ENCODE measurements at places on chromosomes 2 and 18.
A peak's percentile ranks its signal among the peaks of the same experiment; 100 is the strongest.

- DNase-seq = no peak
Observed at GRCh38 chr2:191499874-191500565, 177.9 kb upstream of the NABP1 start.

- DNase-seq = no peak
Observed at GRCh38 chr2:241185961-241186360, 2.5 kb upstream of the ANO7 start.

DNA sequence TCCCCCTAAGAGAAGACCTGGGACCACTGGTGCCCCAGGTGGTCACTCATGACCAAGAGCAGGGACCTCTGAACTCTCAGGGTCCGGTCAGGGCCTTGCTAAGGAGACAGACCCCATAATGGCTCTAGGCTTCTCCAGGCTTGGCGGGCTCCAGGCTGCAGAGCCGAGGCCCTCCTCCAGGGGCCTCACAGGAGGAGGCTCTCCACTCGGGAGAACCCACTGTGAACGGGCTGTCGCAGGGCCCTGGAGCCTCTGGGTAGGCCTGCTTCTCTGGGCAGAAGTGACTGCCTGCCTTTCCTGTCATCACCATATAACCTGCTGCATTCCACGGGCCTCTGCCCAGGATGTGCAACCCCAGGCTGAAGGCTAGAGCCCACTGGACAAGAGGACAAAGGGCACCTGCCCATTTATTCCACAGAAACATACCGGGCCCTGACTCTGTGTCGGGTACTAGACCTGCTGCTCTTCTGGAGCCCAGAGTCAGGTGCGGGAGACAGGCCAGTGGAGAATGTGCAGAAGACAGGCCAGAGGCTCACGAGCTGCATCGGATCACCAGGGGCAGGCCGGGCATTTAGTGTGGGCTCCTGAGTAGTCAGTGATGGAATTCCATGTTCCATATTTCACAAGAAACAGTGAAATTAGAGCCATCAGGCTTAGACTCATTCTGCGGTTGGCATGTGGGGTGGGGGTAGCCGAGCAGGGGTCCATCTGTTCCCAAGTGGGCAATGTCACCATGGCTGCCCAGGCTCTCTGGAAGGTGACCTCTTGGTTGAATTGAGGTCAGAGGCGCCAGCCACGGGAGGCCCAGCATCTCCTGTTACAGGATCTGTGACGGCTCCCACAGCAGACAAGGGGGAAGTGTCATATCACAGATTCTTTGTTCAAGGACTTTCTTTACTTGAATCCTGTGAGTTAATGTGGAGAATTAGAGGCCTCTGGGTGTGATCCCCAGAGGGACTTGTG is 220.8 kb downstream of the SH3RF3 start:
- no peak for DNase-seq

GRCh38 chr2:128903637-128904036 is 585.0 kb upstream of the HS6ST1 start:
- DNase-seq = no peak

DNA sequence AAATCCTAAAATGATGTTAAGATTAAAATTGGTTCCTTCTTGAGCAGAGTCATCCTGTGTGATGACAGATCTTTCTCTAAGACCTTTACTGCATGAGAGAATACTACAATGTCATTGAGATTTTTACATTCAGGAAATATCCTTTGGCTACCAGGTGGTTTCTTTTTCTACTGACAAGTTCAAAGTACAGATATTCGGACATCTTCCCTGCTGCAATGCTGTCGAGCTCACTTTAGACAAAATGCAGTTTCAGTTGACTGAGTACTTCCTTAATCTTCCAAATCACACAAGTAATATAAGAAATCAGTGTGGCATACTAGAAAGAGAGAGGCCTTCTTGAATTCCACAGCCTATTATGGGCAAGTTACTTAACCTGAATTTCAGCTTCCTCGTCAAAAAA is 207.9 kb upstream of the ACVR2A start:
- DNase-seq = no peak

- DNase-seq = no peak
Observed at GRCh38 chr2:2904721-2905350, 472.8 kb downstream of the EIPR1 start.

DNA sequence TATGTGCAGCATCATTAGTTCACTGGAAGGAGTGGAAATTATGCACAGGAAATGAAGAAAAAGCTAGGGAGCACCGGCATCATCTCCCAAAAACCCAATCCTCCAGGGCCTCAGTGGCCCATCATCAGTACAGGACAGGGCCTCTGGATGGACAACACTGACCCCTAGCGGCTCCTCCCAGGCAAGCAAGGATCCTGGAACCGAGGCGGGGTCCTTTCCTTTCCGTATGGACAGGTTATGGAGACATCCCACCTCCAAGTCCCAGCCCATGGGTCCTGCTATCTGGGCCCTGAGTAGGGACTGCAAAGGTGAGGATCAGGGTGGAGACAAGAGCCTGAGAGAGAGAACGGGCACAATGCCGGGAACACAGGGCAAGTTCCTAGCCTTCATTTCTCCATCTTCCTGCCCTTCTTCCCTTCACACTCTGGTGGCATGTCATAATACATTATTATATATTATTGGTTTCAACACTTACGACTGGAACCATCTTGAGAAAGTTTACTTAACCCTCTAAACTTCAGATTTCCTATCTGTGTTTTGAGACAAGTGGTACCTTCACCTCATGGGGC is 68.2 kb downstream of the ZNF516 start:
- no peak for DNase-seq

DNA sequence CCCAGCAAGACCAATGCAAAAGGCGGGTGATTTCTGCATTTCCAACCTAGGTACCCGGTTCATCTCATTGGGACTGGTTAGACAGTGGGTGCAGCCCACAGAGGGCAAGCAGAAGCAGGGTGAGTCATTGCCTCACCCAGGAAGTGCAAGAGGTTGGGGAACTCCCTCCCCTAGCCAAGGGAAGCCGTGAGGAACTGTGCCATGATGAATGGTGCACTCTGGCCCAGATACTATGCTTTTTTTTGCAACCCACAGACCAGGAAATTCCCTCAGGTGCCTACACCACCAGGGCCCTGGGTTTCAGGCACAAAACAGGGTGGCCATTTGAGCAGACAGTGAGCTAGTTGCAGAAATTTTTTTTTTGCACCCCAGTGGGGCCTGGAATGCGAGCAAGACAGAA is 662.6 kb upstream of the ACVR2A start:
- DNase-seq = peak; percentile 24

DNA sequence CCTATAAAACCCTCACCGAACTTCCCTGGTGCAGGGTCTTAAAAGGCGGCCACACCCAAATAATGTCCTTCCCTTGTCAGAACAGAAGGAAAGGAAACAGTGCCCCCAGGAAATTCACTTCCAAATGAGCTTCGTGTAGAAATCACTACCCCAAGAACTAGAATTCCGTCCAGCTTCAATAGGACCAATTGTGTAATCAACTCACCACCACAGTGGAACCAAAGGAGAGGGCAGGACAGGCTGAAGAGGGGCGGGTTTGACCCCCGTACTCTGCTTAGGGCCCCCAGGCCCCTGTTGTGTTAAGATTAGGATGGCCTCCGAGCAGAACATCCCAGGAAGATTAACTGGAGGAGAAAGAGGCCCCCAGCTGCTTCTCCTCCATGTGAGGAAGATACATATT is 24.1 kb downstream of the GPR35 start:
- DNase-seq = no peak

DNA sequence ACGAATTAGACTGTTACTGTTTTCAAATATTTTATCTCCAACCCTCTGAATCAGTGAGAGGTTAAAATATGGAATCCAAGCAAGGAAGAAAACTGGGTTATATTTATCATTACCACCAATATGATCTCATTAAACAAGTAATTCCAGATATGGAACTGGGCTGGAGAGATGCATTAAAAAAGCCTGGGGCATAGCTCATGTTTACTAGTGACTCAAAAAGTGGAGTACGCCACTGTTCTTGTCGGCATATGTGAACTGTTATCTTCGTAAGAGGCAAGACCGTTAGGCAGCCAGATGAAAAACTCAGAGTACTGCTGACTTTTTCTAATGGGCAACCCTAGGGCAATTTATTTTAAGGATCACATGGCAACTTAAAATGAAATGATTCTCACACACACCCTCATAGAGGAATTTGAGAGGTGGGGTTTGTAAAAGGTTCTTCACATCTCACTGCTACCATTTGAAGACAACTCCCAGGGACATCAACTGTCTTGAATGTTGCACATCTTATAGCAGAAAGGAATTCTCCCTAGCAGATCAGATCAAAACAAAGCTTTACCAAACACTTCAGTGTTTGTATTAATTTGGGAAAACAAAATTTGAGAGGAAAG is 105.2 kb upstream of the TFCP2L1 start:
- no peak for DNase-seq

DNA sequence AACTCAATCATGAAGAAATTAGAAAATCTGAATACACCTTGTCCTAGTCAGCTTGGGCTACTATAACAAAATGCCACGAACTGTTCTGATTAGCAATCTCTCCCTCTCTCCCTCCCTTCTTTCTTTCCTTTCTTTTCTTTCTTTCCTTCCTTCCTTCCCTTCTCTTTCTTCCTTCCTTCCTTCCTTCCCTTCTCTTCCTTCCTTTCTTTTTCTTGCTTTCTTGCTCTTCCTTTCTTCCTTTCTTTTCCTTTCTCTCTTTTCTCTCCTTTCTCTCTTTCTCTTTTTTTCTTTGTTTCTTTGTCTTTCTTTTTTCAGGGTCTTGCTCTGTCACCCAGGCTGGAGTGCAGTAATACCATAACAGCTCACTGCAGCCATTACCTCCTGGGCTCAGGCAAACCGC is 23.6 kb upstream of the EMILIN2 start:
- DNase-seq = no peak

- no peak for DNase-seq
Observed at GRCh38 chr2:174527101-174527721, 40.4 kb upstream of the GPR155 start.

GRCh38 chr2:210267698-210268097 is 42.5 kb upstream of the ACADL start:
- DNase-seq = no peak

GRCh38 chr2:156346731-156347130 is 14.2 kb upstream of the NR4A2 start:
- DNase-seq = no peak

GRCh38 chr2:214232271-214232670 is 178.6 kb upstream of the VWC2L start:
- no peak for DNase-seq

DNA sequence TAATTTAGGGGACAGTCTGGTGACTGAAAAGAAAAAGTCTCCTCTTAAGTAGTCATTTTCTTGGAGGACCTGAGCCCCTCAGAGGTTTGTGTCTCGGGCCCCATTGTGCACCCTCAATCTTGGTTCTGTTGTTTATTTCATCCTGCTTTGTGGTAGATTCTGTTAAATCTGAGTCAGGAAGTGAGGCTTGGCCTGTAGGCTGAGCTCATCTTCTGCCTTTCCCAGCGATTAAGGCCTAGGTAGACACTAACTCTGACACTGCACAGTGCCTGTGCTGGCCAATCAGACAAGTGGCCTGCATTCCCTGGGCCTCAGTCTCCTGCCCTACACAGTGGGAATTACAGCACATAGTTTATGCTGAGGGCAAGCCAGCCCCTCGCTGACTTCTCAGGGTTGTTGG is 80.2 kb downstream of the CTIF start:
- DNase-seq = no peak

- no peak for DNase-seq
Observed at GRCh38 chr18:32582455-32582854, 111.8 kb upstream of the GAREM1 start.

- no peak for DNase-seq
Observed at GRCh38 chr2:232139786-232140562, 178.5 kb downstream of the DIS3L2 start.

DNA sequence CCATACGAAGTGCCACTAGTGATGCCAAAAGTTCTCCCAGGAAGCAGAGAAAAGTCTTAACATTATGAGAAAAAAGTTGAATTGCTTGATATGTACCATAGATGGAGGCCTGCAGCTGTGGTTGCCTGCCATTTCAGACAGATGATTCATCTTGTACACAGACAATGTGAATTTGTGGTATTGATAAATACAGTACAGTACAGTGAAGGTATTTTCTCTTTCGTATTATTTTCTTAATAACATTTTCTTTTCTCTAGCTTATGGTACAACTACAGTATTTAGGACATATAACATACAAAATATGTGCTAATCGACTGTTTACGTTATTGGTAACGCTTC is 33.6 kb upstream of the VWC2L start:
- no peak for DNase-seq

GRCh38 chr2:172742931-172743540 is 7.4 kb downstream of the RAPGEF4 start:
- no peak for DNase-seq

GRCh38 chr2:159798376-159798725 is 343 bp upstream of the CD302 start:
- no peak for DNase-seq

- no peak for DNase-seq
Observed at GRCh38 chr18:79695856-79696850, 16.6 kb downstream of the CTDP1 start.

- DNase-seq = no peak
Observed at GRCh38 chr2:124316881-124317605, 292.0 kb downstream of the CNTNAP5 start.

DNA sequence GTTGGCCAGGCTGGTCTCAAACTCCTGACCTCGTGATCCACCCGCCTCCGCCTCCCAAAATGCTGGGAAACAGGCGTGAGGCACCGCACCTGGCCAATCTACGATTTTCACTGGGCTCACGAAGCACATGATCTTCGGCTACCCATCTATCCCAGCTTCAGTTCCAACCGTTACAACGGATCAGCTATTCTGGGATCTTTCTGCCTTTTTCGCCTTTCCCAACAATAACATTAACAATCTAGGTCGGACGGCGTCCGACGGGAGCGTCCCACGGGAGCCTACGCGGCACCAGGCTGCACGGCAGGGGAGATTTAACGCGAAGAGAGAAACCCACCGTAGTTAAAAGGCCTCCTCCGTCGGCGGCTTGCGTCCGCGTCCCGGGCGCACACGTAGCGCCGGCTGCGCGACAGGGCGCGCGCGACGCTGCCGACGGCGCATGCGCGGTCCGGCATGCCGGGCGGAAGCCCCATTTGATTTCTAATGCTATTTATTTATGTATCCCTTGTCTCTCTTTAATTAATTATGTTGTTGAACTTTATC is at the start of gene MSL3B:
MSL3B (minus strand) TSS at position 394 of the 540 bp plus-strand sequence.
- DNase-seq = peak; percentile 13

GRCh38 chr2:16246281-16246850 is 306.0 kb downstream of the MYCN start:
- DNase-seq = no peak

DNA sequence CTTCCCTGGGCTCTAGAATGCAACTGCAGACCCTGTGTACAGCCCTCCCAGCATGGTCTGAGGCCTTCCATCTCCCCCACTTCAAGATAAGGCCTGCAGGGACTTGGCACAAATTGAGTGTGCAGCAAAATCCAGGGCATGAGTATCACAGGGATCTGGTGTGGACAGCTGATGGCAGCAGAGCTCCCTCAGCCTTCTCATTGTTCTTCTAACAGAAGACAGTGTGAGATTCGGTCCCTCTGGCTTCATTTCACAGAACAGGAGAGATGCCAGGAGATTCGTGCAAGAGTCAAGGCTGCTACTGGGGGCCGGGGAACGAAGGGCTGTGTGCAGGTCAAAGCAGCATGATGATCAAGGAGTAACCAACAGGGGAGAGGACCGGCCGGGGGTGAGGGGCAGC is 85.8 kb downstream of the UXS1 start:
- DNase-seq = no peak

- DNase-seq = no peak
Observed at GRCh38 chr2:194725169-194725568, 931.9 kb upstream of the SLC39A10 start.

All from stimulated activated CD8-positive, alpha-beta memory T cell treated with anti-CD3 and anti-CD28 coated beads, Interleukin-4, amount 100 ng/mL, for 1 hour (primary cell).